ENCODE measurements at places on chromosomes 6 and 20.

- no peak for DNase-seq
These were observed 125.9 kb downstream of the OGFRL1 start for GRCh38 chr6:71414486-71414885.

- DNase-seq: no peak
These were observed 9.7 kb upstream of the NPEPL1 start for GRCh38 chr20:58682656-58683531.

DNA sequence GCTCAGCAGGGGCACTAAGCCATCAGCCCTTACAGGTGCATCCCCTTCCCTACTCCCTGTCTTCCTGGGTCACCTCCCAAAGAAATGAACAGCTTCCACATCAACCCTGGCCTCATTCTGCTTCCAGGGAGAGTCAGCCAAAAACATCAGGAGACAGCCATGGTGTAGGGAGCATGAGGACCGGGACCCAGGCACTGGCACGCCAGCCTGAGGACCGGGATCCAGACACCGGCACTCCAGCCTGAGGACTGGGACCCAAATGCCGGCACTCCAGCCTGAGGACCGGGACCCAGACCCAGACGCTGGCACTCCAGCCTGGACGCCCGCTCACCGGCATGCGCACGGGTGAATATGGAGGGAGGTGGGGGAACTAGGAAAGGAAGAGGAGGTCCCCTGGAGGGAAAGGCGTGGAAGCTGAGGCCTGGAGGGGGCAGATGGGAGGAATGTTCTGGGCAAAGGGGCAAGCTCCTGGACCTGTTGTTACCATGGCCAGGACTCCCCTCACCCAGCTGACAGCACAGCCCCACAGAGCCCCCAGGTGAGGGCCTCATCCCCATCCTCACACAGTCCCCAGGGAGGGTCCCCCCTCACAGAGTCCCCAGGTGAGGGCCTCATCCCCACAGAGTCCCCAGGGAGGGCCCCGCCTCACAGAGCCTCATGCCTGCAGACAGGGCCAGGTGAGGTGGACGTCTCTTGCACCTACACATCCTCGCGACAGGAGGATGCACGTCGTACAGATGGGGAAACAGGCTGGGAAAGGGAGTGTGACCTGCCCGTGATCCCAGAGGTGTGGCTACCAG lies 26.0 kb upstream of the MRGBP start:
- no peak for DNase-seq

DNA sequence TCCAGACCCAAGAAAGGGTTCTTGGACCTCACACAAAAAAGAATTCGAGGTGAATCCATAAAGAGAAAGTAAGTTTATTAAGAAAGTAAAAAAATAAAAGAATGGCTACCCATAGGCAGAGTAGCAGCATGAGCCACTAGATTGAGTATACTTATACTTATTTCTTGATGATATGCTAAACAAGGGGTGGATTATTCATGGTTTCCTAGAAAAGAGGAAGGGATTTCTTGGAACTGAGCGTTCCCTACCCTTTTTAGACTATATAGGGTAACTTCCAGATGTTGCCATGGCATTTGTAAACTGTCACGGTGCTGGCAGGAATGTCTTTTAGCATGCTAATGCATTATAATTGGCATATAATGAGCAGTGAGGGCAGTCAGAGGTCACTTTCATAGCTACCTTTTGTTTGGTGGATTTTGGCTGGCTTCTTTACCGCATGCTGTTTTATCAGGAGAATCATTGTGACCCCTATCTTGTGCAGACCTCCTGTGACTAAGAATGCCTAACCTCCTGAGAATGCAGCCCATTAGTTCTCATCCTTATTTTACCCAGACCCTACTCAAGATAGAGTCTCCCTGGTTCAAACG lies 44.3 kb downstream of the TENT5A start:
- DNase-seq: peak; percentile 35

GRCh38 chr6:164812706-164813105 lies 496.7 kb downstream of the C6orf118 start:
- DNase-seq: no peak

GRCh38 chr6:95660544-95660943 lies 83.2 kb downstream of the MANEA start:
- no peak for DNase-seq

GRCh38 chr20:15905661-15906060 lies 667.6 kb downstream of the KIF16B start:
- DNase-seq: no peak

GRCh38 chr20:30593572-30593971 lies 663.9 kb upstream of the DEFB115 start:
- DNase-seq: no peak

GRCh38 chr6:10599046-10599445 lies 77.9 kb downstream of the GCNT2 start:
- DNase-seq: no peak

DNA sequence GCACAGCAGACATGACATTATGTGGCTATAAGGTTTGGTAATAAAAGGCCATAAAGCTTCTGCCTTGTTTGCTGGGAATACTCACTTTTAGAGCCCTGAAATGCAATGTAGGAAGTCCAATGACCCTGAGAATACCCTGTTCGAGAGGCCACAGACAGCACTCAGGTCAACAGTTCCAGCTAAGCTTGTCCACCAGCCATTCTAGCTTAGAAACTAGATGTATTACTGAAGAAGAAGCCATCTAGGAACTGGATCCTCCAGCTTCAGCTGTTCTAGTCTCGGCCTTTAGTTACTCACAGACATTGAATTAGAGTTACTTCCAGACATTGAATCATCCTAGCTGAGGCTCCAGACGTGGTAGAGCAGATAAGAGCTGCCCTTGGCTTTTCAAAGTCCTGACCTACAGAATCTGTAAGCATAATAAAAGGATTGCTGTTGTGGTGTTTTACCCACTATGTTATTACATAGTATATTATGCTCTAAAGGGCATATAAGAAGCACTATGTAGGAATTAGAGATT lies 84.9 kb downstream of the MMS22L start:
- no peak for DNase-seq
